ENCODE measurements at places on chromosomes 5 and 9.

DNA sequence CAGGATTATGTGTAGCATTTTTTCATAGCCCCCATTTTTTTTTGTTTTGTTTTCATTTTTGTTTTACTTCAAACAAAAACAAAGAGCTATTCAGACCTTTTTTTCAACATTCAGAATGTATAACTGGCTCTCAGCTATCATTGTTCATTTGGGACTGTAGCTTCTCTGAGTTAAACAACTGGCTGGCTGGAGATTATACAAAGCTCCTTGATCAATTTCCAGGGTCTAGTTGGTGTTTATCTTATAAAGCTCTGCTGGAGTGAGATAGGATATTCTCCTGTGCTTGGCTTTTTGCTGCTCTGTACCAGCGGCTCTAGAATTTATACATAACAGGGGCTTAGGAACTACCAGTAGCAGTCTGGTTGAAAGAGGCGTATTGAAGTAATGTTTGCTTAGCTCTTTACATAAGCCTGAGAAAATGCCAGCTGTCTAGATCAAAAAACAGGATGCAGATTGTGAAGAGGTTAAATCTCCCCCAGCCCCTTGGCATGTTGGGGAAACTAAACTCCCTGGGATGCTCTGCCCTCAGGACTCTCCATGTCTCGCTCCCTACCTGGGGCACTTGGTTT, 15.2 kb downstream of the GARNL3 start:
- DNase-seq: no peak

- no peak for DNase-seq
Observed at GRCh38 chr5:160679567-160680309, 172.3 kb downstream of the ATP10B start.

DNA sequence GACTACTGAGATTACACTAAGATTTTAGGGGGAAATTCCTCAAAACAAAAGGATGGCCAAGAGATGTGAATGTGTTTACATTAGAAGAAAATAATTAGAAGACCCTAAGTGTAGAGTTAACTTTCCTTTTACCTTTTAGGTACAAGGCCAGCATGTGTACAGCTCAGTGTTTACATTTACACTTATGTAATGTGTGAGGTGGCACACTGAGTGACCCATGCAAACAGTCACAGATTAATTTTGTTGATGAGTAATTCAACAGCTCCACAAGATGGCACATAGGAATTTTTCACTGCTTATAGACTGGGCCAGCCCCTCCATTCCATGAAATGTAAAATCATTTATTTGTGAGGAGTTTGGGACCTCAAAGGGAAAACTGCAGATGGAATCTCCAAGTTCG, 90.1 kb upstream of the SLC12A2 start:
- no peak for DNase-seq

DNA sequence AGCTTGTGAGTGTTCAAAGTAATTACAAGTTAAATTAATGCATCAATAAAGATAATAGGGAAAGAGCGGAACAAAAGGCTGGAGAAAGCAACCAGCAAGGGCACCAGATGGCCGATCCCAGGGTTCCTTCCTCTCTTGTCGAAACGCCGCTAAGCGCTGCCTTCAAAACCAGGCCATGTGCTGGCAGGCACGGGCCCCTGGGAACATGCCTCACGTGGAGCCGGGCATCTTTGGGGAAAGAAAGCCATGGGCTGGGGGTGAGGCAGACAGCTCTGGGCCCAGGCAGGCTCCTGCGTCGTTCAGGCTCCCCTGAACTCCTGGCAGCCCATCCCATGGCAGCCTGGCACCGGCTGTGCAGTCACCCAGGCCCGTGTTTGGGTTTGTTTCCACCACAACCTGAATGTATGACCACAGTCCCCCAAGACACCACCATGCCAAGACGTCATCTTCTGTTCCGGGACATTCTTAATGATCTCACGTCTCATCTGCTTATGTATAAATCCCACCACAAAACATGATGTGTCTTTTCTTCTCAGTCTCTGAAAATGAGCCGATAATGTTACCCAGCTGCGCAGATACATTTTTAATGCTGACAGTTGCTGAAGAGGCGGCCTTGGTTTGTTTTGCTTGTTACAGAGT, 110.4 kb upstream of the SARDH start:
- no peak for DNase-seq

DNA sequence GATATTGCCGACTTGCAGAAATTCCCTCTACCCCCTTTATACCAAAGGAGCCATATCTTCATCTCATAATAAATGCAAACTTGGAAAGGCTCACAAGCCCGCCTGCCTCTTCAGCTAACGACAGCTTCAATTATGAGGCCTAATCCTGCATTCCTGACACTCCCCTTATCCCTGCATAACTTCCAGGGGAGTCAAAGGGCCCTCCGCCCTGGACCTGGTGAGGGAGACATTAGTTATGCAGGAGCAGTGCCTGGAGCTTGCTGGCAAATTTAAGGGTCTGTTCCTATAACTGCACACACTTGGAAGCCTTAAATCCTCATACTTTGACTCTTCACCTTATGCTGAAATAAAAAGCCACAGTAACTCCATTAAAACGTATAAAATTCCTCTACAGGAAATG, 617.9 kb downstream of the BNC2 start:
- DNase-seq: peak; percentile 13

GRCh38 chr9:35203528-35203927, 41.7 kb downstream of the UNC13B start:
- DNase-seq: no peak

- DNase-seq: no peak
Observed at GRCh38 chr5:168311061-168311566, 19.7 kb downstream of the WWC1 start.

- DNase-seq: no peak
Observed at GRCh38 chr9:127389381-127390247, 7.4 kb upstream of the SLC2A8 start.

DNA sequence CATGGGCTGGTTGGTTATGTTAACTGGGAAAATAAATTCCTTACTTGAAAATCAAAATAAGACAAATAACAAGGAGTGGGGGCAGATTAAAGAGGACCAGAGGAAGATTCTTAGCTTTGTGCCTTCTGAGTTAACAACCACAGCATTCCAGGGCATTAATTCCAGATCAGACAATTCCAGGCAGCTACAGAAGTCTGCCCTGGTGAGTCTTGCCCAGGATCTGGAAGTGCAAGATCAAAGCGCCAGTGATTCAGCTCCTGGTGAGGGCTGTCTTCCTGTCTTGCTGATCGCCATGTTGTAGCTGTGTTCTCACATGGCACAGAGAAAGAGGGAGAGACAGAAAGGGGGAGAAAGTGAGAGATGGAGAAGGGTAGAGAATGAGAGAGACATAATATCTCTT, 65.6 kb downstream of the ANXA2R start:
- DNase-seq: no peak

DNA sequence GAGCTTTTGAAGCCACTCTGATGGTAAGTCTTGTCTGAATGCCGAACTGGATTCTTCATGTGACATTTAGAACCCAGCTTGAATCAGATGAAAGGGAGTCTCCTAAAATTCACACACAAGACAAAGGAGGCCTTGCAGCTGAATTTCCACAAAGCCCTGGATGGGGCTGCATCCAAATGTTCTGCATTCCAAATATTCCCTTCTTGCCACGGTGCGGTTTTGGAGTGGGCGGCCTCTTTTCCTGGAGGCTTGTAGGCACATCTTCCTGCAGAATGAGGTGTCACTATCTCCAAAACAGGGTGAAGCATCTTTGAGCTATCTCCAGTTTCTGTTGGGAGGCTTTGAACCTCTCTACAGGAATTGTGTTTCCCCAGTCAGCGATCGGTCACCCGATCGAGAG, 342.7 kb downstream of the ARHGEF28 start:
- peak; percentile 52 for DNase-seq

- DNase-seq: no peak
Observed at GRCh38 chr9:87510252-87510683, 12.6 kb downstream of the DAPK1 start.

GRCh38 chr5:6590581-6590980, 42.3 kb downstream of the NSUN2 start:
- DNase-seq: no peak

DNA sequence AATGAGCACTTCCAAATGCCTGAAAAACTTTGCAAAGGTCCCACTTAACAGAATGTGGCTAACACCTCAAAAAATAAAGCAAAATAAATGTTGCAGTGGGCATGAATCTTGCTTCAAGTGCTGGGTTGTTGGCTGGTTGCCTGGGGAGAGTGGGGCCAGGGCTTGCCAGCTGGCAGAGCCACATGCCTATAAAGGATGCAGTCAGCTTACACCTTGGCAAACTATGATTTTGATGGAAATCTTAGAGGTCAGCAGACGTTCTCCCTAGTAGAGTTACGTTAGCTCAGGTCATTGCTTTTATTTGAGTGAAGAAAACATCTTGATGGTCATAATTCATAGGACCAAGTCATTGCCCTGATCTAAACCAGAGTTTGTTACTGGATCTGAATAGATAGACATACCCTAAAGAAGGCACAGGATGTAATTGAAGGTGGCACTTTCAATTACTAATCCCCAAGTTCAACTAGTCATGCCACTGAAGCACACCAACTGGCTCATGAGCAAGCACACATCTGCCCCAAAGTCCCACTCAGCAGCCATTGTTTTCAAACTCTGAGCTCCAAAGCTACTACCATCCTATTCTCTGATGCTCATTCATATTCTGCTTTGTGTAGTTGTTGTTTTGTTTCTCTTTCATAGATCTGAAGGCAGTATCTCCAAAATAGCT, 51.2 kb upstream of the ZSWIM6 start:
- DNase-seq: no peak

DNA sequence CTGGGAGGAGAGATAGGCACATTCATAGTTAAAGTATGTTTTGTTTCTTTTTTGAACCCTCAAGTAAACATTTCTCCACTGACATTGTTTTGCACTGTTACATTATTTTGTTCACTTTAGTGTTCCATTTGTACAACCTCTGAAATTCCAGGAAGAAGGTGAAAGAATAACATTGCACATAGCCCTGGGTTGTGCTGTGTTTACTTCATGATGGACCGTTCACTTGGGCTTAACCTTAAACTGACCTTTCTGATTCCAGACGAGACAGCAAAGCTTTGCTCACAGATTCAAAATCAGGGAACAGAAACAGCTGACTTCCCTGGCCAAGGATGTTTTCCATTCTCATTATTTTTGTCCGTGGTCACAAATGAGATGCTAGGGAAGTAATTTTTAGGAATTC, 42.8 kb upstream of the GDNF start:
- DNase-seq: no peak

DNA sequence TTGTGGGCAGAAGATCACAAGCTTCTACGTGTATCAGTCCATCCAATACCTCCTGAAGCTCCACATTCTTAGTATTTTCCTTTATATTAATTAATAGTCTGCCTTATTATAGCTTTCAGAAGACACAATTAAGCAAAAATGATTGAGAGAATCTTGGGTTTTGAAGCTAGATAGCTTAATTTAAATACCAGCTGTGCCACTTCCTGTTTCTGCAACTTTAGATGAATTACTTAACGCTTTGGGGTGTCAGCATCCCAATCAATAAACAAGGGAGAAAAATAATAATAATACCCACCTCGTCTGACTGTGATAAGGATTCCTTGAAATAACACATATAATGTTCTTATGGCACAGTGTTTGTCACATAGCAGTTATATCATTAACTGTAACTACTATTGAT, 44.7 kb upstream of the HTR4 start:
- DNase-seq: no peak

GRCh38 chr5:77379558-77380061, 112.5 kb downstream of the WDR41 start:
- no peak for DNase-seq

DNA sequence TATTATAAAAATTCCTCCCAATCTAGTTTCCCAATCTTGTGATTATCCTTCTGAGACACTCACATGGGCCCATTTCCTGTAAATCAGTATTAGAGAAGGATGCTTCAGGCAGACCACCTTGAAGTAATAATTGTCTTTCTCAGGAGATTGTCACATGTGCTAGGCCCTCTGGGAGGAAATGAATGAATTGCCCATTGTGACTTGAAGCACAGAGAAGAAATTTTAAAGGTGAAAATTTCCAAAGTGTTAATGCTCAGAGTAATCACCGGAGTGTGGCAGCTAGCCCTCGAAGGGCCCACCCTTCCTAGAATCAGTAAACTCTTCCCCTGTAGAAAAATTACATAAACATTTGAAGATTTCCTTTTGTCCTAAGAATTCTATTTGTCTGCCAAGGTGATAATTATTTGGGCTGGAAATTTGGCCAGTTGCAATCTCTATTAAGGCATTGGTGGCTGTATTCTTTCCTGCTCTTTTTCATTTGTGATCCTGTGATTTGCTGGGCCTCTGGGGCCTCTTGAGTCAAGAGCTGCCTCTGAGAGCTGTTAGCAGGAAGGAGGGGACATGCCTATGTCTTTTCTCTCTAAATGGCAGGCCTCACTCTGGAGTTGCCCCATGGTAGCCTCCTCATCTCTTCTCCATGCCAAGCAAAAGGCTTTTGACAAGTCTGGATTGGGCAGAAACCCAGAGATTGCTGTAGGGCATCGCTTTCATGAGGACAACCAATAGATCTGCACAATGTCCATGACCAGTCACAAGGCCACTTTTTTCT, 371.5 kb upstream of the ACTBL2 start:
- DNase-seq: no peak

DNA sequence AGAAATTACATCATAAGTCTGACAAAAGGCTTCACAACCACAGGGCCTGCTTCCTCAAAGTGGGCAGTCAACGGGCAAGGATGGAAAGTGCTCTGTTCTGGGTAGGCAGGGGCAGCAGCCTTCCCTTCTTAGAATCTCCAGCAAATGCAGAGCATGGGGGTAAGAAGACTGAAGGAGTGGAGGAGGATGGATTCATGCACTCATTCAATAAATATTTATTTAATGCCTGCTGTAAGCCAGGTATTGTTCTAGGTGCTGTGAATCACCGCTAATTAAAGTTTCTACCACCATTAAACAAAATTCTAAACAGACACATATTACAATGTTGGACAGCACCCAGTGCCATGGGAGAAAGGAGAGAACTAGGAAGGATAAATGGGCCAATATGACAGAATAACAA, 195.6 kb downstream of the ELAVL2 start:
- DNase-seq: no peak

- peak; percentile 8 for DNase-seq
Observed at GRCh38 chr9:15873573-15874177, 320.8 kb downstream of the CCDC171 start.

Measured in urothelium cell line (cell line).